ENCODE measurements at places on chromosomes 2 and 18.

- DNase-seq: no peak
Measured at GRCh38 chr2:232308986-232309385, 69.6 kb upstream of the ALPP start.

DNA sequence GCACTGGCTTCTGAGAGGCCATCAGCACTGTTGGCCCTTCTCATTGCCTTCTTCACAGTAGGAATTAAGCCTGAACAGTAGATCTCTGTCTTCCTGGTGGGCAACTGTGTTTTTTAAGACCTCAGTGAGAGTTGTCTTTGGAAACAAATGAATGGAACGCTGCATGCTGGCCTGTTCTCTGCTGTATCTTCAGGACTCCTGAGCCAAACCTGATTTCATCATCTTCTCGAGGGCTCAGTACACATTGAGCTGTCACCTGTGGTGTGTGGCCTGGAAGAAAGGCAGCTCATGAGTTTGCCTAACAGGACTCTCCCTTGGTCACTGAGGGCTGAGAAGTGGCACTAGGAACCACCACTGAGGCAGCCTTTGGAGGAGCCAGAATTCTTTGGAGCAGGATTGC is 39.7 kb downstream of the SH3RF3 start:
- no peak for DNase-seq

- no peak for DNase-seq
Measured at GRCh38 chr2:53437371-53437770, 330.2 kb upstream of the CHAC2 start.

DNA sequence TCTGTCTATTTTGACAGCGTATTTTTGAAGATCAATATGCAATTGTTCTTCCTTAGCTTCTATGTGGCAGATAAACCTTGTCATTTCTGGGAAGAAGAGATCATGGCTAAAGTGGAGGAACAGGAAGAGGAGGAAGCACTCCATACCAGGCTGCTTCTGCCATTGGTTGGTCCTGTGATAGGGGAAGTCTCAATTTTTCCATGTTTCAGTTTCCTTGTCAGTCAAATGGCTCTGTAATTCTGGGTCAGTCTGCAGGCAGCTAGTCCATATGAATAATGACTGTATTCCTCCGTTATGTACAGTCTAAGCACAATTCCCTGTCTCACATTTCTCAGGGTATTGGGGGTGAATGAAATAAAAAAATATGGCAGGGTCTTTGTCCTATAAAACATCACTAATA is 277.6 kb upstream of the CXCR4 start:
- DNase-seq: no peak

GRCh38 chr2:239127513-239127912 is 273.3 kb downstream of the HDAC4 start:
- DNase-seq: no peak

- no peak for DNase-seq
Measured at GRCh38 chr2:10554961-10555809, 107.1 kb upstream of the ODC1 start.

GRCh38 chr2:59025157-59025757 is 784.1 kb upstream of the FANCL start:
- peak; percentile 7 for DNase-seq

GRCh38 chr2:38485734-38486133 is 108.7 kb upstream of the ATL2 start:
- peak; percentile 56 for DNase-seq

DNA sequence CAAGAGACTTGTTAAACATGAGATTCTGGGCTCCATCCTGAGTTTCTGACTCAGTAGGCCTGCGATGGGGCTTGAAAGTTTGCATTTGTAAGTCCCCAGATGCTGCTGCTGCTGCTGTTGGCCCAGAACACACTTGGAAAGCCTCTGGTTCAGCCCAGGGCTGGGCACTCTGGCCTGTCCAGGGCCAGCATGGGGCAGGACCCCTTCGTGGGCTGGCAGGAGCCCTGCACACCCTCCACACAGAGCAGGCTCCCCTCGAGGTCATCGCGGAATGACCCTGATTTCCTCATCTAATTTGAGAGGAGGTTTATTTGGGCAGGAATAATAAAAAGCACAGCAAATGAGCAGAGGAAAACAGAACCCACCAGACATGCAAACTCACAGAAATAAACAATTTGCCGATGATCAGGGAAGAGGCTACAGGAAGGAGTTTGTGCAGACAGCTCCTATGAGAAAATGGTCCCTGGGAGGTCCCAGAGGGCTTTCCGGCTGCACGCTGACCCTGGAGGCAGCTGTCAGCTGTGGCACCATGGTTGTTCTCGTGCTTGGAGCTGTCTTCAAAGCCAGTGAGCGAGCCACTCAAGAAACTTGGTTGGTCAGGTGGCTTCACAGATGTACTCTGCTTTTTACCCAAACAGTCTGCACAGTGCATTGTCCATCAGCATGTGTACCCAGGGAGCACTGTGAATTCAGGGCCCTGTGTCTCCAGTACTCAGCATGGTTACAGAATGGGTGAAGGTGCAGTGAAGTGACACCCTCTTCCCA is 119.3 kb downstream of the GLI2 start:
- no peak for DNase-seq

- DNase-seq: no peak
Measured at GRCh38 chr2:33014268-33014667, 67.5 kb downstream of the LTBP1 start.

DNA sequence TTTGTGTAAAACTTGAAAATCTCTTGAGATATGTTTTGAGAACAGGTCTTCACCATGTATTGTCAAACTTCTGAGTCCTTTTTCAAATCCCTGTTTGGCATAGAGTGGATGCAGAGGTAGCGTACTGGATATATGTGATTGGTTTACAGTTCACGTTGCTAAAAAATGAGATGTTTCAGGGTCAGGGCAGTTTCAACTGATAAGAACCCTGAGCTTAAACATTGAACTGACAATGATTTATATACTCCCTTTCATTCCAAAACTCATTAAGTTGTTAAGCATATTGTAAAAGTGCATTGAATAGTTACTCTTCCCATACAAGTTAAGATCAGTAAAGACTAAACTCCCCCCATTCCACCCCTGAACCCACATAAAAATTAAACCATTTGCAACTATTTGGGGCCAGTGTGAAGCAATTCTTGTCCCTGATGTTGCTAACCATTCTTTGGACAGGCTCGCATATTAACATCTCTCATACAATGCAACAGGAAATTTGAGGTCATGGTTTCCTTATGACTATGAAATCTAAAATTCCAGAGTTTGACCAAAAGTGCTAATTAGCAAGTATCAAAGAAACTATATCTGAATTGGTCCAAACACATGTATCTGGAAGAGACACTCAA is 470.9 kb upstream of the ACVR2A start:
- no peak for DNase-seq

DNA sequence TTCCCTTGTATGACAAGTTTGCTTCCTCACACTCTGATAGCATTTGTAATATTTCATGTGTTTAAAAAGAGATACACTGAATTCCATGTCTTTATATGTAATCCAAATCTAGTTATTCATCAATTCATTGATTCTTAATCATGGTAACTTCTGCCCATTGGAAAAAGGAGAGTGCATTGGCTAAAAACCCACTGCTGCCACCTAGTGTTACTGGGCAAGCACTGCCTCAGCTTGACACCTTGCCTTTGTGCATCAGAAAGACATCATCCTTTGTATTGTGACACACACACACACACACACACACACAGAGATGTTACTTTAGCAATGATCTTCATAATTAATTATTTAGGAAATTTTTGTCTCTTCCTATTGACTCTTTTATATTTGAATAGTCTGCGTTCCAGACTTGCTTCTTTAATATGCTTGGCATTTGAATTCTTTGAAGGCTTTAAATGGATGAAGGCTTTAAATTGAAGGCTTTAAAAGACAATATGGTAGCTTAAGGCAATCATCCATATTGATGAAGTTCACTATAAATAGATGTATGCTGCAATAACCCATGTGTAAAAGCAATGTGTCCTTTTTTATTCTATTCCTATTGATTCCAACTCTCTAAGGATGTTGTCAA is 414.2 kb upstream of the CHST9 start:
- DNase-seq: no peak
